ENCODE measurements at places on chromosomes 7 and 10.

DNA sequence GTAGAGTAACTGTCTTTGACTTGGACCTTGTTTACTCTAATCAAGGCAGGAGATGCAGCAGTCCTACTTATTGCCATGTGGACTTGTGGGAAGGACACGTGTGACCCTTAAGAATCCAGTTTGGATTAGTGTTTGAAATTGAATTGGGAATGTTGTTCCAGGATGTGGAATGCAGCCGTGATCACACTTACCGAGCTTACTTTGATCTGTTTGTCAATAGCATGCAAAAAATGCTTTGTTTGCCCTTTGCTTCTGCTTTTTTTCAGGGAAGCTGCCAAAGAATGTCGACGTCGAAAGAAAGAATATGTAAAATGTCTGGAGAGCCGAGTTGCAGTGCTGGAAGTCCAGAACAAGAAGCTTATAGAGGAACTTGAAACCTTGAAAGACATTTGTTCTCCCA, 84.7 kb downstream of the CREM start:
- no peak for DNase-seq

- DNase-seq: no peak
Observed at GRCh38 chr7:77894574-77895091, 96.1 kb downstream of the PHTF2 start.

DNA sequence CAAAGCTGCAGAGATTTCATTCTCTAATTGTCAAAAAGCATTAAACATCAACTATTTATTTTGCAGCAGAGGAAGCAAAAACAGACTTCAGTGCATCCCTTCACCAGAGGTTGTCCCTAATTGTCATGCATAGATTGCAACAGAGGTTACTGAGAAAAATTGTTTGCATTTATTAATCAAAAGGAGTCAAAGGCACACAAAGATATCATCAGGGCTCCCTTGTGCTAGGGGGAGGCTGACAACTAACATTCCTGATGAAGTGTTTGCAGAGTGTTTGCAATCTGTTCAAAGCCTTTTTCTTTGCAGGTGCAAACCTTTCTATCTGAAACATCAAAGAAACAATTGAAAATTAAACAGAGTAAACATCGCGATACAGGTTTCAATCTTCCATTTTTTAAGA, 227.5 kb downstream of the TEX36 start:
- DNase-seq: no peak

DNA sequence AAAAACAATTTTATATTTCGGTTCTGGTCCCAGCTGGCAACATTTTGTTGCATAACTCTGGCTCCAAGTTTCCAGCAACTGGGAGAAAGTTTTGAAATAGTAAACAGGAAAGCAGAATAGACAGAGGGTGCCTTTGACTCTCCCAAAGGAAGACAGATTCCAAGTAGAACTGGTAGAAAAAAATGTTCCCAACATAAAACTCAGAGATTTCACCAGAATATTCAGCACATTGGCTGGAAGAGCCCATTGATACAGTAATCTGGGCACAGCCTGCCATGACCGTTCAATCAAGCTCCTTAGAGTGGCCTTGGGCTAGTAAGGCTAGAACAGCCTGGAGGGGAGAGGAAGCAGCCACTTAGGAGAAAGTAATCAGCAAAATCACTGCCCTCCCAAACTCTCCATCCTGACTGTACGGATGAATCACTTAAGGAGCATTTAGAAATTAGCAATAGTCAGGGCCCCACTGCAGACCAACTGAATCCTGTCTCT, 120.4 kb downstream of the CUBN start:
- no peak for DNase-seq

DNA sequence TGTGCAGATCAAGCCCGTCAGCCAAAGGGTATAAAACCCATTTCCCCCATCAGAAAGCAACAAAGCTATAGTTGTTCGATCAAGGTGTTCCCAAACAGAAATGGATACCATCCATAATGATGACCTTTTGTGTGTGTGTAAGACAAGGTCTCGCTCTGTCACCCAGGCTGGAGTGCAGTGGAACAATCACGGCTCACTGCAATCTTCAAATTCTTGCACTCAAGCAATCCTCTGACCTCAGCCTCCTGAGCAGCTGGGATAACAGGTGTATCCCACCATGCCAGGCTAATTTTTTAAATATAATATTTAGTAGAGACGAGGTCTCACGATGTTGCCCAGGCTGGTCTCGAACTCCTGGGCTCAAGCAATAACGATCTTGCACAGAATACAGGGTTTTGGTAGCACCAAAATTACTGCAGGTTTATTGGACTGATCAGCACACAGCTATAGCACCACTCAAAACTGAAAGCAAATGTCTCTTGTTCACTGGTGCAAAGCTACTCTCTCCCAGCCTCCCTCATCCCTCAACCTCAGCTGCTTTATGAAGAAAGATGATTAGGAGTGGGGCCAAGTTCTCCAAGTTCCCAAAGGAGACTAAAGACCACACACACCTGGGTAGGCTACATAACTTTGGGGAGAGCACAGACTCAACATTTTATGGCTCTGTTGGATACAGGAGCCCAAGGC, 80.5 kb downstream of the ABI1 start:
- no peak for DNase-seq

DNA sequence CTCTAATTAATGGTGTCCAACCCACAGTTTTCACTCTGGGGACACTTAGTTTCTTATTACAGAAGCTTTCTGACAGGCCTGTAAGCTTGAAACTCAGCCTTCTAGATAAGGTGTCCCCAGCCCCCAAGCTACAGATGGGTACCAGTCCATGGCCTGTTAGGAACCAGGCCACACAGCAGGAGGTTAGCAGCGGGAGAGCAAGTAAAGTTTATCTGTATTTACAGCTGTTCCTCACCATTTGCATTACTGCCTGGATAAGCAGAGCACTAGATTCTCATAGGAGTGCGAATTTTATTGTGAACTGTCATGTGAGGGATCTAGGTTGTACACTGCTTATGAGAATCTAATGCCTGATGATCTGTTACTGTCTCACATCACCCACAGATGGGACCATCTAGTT, 93.7 kb downstream of the TMEM26 start:
- DNase-seq: no peak

DNA sequence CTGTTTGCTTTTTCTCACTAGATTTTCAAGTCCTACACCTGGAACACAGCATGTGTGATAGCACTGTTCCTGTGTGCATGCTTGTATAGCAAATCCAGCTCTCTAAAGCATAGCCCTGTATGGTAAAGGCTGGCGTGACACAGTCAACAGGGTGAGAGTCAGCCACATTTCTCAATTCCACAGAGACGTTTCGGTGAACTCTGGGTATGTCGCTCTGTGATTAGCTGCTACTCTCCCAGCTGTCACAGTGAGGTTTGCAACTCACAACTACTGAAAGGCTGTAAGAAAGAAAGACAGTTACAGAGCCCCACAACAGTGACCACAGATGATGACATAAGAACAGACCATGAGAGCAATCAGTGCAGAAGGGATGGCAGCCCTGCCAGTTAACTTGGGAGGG, 170.6 kb upstream of the IMMP2L start:
- DNase-seq: no peak

- DNase-seq: no peak
Observed at GRCh38 chr10:20059084-20059835, 243.0 kb downstream of the PLXDC2 start.

- no peak for DNase-seq
Observed at GRCh38 chr7:37181550-37181932, 267.1 kb downstream of the ELMO1 start.

DNA sequence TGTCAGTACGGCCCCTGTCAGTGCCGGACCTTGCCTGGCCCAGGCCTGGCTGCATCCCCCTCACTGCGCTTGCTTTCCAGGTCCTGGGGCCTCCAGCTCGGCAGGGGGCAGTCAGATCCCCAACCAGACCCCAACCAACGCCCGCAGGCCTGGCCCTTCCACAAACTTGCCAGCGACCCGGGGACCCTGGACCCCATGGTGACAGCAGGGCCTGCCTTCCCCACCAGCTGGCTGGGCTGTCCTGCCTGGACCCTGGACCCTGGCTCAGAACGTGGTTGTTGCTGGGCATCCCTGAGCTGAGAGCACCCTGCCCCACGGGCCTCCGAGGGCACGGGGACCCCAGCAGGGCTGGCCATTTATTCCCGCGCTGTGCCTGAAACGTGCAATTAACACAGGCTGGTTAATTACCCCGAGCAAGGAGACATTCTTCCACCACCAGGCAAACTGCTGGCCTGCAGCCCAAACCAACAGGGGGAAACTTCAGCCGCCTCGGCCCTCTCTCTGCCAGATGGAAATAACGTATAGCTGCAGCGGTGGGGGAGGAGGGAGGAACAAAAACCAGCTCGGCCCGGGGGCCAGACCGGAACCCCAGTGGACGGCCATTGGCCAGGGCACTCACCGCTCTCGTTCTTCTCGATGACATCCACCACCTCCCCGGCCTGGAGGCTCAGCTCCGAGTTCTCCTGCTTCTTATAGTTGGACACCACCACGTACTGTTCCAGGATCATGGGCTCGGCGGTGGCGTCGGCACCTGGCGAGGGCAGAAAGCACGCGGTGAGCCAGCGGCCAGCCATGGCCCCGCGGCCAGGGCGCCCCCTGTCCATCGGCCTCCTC, 167.1 kb downstream of the NEURL1 start:
- no peak for DNase-seq
